ENCODE measurements at places on chromosomes 3 and 15. TPM values are rescaled to one million over a fixed set of nuclear protein-coding genes. Genes with fewer than 3 reads are reported as not detected.

Gene FAM98B
- 20.3 TPM for total RNA-seq

Gene TRIM42
- not detected for total RNA-seq

Gene SLC2A2
- not detected for total RNA-seq

Gene FBLN2
- 96.6 TPM for total RNA-seq

Gene TLR9
- total RNA-seq, result 1.5 TPM

Gene DOCK3
- total RNA-seq, result 1.4 TPM

Gene CCR8
- 0.29 TPM for total RNA-seq

Gene UBE2E1
- 96.9 TPM for total RNA-seq

All from left lung (tissue), 14 donors.